ENCODE measurements at places on chromosomes 1 and 21.

DNA sequence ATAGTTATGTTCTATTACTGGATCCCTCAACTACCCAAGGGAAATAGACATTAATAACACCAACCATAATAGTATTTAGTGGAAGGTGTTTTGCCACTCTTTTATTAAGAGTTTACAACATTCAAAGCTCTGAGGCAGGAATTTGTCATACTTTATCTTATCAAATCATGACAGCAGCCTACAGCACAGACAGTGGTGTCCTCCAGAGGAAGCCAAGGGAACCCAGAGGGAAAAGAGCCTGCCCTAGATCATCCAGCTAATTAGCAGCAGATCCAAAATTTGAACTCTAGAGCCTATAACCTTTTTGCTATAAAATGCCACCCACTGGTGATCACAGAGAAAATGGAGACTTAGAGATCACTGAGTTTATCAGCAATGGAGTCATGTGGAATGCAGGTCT, 18.2 kb downstream of the VAV3 start:
- DNase-seq, result no peak

DNA sequence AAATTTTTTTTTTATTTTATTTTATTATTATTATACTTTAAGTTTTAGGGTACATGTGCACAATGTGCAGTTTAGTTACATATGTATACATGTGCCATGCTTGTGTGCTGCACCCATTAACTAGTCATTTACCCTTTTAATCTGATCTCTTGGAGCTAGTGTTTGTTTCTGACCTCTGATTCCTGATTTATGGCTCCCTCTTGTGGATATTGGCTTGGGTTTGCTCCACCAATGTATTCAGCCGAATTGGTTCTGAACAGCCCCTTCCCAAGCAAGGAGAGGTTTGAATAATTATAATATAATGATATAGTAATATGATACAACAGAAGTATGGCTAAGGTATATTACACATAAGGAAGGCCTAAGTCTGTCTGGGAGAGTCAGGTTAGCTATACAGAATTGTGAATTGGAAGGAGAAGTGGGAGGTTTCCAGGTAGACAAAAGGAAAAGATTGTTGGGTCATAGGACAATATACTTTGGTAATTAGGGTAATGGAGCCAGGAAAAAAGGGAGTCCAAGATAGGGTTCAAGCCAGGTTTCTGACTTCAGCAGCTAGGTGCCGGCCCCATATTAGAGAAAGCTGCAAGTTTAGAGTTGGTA, 53.1 kb upstream of the HMCN1 start:
- no peak for DNase-seq

DNA sequence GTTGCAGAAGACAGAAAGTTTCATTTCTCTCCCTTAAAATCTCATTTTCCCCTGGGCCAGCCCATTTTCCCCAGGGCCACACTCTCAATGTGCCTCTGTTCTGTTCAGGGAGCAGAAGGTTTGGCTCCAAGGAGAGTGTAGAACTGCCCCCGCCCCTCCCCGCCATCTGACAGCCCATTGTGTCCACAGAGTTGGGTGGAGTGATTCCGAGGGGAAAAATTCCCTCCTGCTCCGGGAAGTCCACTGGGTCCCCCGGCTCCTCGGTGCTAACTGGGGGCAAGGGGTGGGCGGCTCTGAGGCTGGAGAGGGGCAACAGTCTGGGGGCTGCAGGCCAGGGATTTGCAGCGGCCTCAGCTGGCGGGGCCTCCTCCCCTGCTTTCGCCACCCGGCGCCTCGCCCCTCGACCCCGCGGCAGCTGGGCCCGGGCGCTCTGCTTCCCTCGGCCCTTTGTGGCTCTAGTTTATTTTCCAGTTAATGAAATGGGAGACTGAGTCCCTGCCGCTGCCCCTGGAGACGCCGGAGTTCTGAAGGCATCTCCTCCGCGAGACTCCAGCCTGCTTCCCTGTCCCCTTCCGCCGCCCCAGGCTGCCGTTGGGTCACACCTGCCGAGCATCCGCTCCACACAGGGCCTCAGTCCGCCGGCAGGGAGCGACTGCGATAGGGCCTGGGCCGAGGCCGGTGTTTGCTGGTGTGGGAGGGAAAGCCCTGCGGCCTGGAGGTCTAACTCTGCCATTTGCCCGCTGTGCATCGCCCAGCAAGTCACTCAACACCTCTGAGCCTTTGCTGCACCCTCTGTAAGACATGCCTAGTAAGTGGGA, 14.7 kb upstream of the KIRREL1 start:
- no peak for DNase-seq

DNA sequence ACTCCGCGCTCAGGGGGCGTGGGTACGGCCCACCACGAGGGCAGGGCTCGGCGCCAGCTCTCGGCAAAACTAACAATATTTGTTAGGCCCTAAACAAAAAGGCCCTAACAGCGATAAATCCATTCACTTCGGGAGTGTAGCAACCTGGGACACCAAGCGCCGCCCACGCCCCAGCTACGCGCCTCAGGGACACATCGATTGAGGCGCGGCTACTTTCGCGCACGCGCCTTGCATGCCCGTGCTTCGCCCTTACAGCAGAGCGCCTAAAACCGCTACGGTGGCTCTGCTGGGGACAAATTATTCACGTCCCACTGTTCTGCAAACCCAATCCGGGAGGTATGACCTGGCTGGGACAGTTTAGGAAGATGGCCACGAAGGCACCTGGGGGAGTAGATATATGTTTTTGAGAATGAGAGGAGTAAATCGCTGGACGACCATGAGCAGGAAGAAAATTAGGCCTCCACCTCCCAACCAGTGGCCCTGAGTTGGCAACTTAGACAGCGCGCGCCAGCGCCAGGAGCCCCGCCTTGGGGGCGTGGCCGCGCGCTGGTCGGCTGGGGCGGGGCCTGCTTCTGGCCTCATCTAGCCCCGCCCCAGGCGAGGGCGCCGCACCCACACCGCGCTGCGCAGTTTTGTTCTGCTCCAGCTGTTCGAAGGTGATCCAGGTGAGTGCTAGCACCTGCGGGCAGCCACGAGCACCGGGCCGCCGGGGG, at the start of gene MGST3:
TSS of gene MGST3 (plus strand) at position 606 of the 713 bp plus-strand sequence. CDS start 18,614 bp downstream, outside the sequence.
- peak; percentile 93 for DNase-seq

GRCh38 chr1:239242404-239242803, 144.0 kb upstream of the CHRM3 start:
- no peak for DNase-seq

- no peak for DNase-seq
Observed at GRCh38 chr1:39499668-39500067, 8.2 kb downstream of the BMP8A start.

DNA sequence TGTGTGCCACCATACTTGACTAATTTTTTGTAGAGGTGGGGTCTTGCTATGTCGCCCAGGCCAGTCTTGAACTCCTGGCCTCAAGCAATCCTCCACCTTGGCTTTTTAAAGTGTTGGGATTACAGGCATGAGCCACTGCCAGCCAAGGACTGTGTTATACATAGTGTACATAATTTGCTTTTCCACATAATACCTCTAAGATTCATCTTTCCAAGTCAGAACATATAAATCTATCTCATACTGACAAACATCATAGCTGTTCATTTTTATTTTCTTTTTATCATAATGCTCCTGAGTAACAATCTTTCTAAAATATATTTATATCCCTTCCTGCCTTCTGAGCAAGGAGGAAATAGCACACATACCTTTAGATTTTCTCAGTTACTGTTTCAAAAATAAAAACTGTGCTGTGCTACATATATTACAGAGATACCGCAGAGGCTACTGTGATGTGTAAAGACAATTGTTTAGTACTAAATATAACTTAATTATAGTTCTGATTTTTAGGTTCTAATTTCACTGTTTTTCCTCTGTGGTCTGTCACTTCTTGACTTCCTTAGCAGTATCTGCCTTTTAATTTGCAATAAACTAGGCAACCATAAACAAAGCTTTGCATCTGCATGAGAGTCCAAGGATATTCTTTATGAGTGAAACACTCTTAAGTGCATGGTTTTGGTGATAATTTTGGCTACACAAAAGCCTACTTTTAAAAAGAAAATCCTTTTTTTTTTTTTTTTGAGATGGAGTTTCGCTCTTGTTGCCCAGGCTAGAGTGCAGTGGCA, 59.3 kb downstream of the EYA3 start:
- no peak for DNase-seq

DNA sequence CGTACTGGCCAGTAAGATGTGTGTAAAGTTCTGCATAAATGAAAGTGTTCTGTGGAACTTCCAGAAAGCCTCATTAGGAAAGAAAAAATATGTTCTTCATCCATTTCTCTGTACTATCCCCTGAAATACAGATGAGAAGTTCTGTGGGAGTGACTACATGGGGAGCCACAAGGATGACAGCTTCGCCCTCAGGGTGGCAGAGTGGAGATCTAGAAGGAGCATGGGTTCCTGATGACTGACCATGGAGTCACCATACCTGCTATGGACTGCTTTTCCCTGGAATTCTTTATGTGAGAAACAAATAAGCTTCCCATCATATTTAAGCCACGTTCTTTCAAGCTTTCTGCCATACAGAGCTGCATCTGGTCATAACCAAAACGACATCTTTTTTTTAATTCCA, 113.9 kb upstream of the RGS1 start:
- DNase-seq, result no peak

- no peak for DNase-seq
Observed at GRCh38 chr1:207917080-207917479, 6.2 kb upstream of the CD34 start.

GRCh38 chr1:36737038-36737555, 254.4 kb upstream of the CSF3R start:
- DNase-seq, result no peak

GRCh38 chr1:160416369-160416768, 16.0 kb downstream of the VANGL2 start:
- no peak for DNase-seq

DNA sequence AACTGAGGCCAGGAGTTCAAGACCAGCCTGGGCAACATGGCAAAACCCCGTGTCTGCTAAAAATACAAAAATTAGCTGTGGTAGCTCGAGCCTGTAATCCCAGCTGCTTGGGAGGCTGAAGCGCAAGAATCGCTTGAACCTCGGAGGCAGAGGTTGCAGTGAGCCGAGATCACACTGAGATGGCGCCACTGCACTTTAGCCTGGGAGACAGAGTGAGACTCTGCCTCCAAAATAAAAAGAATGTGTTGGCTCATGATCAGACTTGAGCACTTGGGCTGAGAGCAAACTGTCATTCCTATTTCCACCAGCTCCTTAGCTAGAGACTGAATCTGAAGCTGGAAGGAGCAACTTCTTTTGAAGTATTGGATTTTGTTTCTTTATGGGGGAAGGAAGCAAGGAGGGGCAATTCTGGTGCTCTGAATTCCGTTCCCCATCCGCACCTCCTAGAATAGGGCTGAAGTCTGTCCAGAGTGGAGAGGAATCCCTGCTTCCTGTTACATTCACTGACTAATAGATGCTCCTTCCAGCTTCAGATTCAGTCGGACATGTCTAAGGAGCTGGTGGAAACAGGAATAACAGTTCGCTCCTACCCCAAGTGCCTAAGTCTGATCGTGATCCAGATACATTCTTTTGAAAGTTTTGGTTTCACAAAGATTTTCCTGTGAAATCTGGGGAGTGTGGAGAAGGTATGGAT, 3.8 kb downstream of the ZNF672 start:
- no peak for DNase-seq

GRCh38 chr21:28752131-28752530, 240.5 kb downstream of the LTN1 start:
- DNase-seq, result no peak

- DNase-seq, result no peak
Observed at GRCh38 chr1:66271216-66271903, 262.6 kb upstream of the SGIP1 start.

DNA sequence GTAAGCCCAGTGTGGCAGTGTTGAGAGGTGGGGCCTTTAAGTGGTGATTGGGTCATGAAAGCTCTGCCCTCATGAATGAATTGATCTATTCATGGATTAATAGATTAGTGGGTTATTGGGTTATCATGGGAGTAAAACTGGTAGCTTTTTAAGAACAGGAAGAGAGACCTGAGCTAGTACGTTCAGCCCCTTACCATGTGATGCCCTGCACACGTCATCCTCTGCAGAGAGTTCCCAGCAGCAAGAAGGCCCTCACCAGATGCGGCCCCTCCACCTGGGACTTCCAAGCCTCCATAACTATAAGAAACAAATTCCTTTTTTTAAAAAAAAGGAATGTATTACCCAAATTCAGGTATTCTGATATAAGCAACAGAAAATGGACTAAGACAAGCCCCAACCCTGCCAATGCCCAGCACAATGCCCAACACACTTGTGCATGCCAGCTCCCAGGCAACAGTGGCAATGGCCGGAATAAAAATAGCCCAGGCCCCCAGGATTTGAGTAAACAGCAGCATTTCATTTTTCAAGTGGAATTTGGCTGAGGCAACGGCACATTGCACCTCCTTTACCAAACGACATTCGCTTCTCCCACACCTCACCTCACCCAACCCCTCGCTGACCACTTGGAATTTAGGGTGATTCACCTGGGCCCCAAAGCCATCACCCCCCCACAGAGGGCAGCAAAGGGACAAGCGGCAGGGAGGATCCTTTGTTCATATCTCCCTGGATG, 215.9 kb downstream of the TOMM20 start:
- DNase-seq, result no peak

- DNase-seq, result no peak
Observed at GRCh38 chr21:36288651-36289243, 31.2 kb upstream of the MORC3 start.

- no peak for DNase-seq
Observed at GRCh38 chr1:153470707-153471106, 10.3 kb upstream of the S100A7 start.

GRCh38 chr1:82225421-82226185, 424.9 kb downstream of the ADGRL2 start:
- no peak for DNase-seq

GRCh38 chr1:222627232-222627631, 9.3 kb downstream of the MIA3 start:
- DNase-seq, result no peak

DNA sequence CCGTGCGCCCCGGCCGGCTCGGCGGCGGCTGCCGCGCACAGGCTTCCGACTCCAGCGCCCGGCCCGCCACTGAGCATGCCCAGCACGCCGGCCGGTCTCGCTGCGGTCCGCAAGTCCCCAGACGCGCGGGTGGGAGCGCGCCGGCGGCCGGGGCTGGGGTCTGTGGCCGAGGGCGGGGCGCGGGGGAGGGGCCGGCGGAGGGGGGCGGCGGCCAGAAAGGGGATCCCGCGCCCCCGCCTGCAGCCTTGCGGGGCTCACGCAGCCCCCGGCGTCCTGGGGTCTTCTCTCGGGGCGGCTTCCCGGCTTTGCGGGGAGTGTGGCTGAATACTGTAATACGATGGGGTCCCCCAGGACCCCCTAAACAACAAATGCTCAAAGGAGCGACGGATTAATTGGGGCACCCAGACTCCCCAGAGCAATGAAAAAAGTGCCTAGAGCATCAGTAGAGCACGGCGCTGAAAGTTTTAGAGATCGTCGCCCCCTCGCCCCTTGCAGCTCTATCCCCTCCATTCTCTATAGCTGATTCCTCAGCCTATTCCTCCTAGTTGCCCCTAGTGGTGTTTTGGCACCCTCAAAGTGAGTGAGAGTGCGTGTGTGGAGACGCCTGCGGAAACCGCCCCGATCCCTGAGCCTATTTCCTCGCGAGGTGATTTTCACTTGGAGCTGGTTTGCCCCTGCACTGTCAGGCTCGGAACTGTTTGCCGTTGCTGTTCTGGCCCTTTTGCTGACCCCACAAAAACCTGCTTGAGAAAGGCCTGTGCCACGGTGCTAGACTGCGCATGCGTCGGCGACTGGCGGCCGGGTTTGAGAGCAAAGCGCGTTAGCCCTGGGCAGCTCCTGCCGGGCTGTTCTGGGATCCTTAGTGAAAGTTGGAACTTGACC, at the start of gene VAV3:
TSS of gene VAV3 (minus strand) at position 71 of the 882 bp plus-strand sequence. CDS start 311 bp downstream, outside the sequence.
- peak; percentile 62 for DNase-seq

- no peak for DNase-seq
Observed at GRCh38 chr1:160520582-160520981, 2.5 kb downstream of the SLAMF6 start.

Data from activated T-cell treated with anti-CD3 and anti-CD28 coated beads for 48 hours (primary cell).